SJSA1 (cell line): ENCODE measurements at places on chromosomes 16 and 17. TPM values are rescaled to one million over a fixed set of nuclear protein-coding genes. Genes with fewer than 3 reads are reported as not detected.

Gene SCGB1C2
- total RNA-seq: not detected in 2 replicates

- DNase-seq: no peak
These were observed 21.8 kb upstream of the HERPUD1 start for GRCh38 chr16:56910112-56910511.

DNA sequence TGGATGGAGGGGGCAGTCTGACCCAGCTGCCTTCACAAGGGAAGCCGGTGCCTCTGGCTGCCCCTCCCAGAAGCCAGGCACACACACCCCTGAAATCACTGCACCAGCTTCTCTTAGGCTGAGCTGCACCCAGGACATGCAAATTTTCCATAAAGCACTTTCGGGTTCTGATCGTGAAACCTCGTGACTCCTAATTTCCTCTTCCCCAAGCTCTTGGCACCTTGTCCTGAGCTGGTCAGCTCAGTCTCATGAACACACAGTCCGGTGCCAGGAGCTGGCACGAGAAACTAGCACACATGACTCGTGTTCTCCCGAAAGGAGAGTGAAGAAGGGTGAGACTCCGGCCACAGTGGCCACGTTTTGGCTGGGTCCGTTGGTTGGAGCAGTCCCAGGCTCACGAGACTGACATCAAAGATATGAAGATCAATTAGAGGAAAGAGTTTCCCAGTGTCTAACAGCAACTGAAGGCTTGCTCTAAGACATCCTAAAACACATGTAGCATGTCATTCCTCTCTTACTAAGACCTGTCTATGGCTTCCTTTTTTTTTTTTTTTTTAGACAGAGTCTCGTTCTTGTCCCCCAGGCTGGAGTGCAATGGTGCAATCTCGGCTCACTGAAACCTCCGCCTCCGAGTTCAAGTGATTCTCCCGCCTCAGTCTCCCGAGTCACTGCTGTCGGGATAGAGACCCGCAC lies 9.2 kb upstream of the ABR start:
- no peak for DNase-seq

GRCh38 chr17:50803676-50804075 lies 31.7 kb upstream of the WFIKKN2 start:
- DNase-seq: no peak

GRCh38 chr17:43445009-43445589 lies 38.7 kb upstream of the DHX8 start:
- no peak for DNase-seq

- DNase-seq: no peak
These were observed 5.4 kb downstream of the CD2BP2 start for GRCh38 chr16:30349675-30350074.
